Activated CD8-positive, alpha-beta memory T cell treated with anti-CD3 and anti-CD28 coated beads, Interleukin-2, amount 50 U/mL, for 48 hours (primary cell): ENCODE measurements at places on chromosomes 16 and 17.

- DNase-seq, result no peak
Measured at GRCh38 chr16:3980253-3981111, 100.0 kb upstream of the CREBBP start.

- no peak for DNase-seq
Measured at GRCh38 chr16:56116577-56116964, 74.7 kb upstream of the GNAO1 start.

GRCh38 chr17:28612936-28613872 lies 781 bp downstream of the RSKR start:
- DNase-seq, result no peak

DNA sequence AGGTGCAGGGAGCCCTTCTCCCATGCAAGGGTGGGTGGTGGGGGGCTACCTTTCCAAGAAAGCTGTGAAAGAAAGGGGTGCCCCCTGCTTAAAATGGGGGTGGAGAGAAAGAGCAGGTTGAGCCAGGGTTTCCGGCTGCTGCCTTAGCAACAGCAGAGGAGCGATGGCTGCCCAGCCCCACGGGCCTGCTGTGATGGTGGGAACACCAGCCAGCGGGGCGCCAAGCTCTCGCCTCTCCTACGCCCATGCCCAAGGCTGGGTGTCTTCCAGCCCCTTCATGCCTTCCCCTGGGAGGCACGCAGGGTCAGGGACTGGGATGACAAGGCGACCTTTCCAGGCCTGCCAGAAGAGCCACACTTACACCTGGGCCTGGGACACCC lies 3.0 kb downstream of the FMNL1 start:
- DNase-seq, result peak; percentile 75

DNA sequence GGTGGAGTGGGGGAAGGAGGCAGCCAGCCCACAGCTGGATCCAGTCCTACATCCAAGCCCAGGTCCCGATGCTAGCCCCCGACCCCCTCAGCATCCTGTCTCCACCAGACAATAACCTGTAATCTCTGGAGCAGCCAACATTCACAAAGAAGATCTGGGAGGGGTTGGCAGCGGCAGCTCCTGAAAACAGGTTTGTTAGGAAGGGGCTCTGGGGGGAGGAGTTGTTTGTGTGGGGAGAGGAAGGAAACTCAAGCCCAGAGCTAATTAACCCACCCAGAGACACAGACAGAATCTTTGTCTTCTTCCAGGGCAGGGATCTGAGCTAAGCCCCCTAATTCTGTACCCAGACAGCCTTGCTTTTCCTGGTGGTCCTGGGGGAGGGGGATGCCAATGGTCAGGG lies 4.6 kb upstream of the C17orf113 start:
- DNase-seq, result no peak

DNA sequence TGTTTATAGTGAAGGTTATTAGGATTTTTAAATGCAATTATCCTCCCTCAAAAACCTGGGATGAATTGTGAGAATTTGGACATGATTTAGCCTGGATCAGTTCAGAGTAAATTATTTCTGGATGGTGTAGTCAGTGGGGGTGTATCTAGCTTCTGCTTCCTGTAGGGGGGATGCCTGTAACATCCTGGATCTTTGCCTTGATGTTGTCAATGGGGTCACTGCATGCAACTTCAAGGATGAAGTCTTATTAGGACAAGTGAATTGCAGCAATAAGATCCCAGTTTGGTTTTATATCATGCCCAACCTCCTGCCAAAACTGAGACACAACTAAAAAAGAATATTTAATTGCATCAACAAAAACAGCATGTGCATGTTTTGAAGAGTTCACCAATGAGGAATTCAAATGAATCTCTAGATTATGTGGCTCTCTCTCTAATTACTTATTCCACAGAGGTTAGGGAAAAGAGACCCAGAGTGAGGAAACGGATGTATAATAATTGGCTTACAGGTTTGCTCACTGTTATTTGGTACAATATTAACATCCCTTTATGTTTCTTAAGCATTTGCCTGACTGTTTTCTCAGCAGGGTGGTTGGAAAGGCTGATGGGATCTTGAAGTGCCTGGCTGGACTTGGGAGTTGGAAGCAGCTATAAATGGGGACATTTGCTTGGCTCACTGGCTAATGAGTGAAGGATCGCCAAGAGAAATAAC lies 159.8 kb downstream of the HS3ST3B1 start:
- no peak for DNase-seq
